Fibroblast of the aortic adventitia (primary cell): ENCODE measurements at places on chromosomes 16 and 17. TPM values are rescaled to one million over a fixed set of nuclear protein-coding genes. Genes with fewer than 3 reads are reported as not detected.

The BAHCC1 gene
- total RNA-seq = 11.7 and 14.3 TPM in 2 replicates

The NHERF2 gene
- total RNA-seq = 11.5 and 26.3 TPM in 2 replicates

The SLX4 gene
- 4.3 and 7.0 TPM in 2 replicates for total RNA-seq

The APOBR gene
- not detected in 2 replicates for total RNA-seq

The PRAC1 gene
- not detected in 2 replicates for total RNA-seq

The SOST gene
- total RNA-seq = 0.09 TPM in 1 of 2 replicates, not detected in the other

The PPP1R27 gene
- total RNA-seq = not detected in 2 replicates

The GPR142 gene
- total RNA-seq = not detected in 2 replicates

The IGSF6 gene
- 0.08 TPM in 1 of 2 replicates, not detected in the other for total RNA-seq

The PIRT gene
- not detected in 2 replicates for total RNA-seq

The FN3K gene
- total RNA-seq = 0.74 and 2.8 TPM in 2 replicates

The ADORA2B gene
- 0.90 and 19.3 TPM in 2 replicates for total RNA-seq

The MTMR4 gene
- 33.3 and 49.8 TPM in 2 replicates for total RNA-seq

The EXOC3L1 gene
- 0.98 TPM in 1 of 2 replicates, not detected in the other for total RNA-seq

The TXNDC17 gene
- total RNA-seq = 57.5 and 162 TPM in 2 replicates

The NPIPB2 gene
- 0.63 and 1.6 TPM in 2 replicates for total RNA-seq

The KRT39 gene
- total RNA-seq = not detected in 2 replicates

The MYL4 gene
- not detected in 2 replicates for total RNA-seq

The SMTNL2 gene
- total RNA-seq = 0.16 TPM in 1 of 2 replicates, not detected in the other

The MFSD11 gene
- total RNA-seq = 33.4 and 40.5 TPM in 2 replicates

The VTN gene
- 0.09 and 0.82 TPM in 2 replicates for total RNA-seq

The G6PC1 gene
- not detected in 2 replicates for total RNA-seq

The SEZ6L2 gene
- 1.4 and 12.3 TPM in 2 replicates for total RNA-seq

The CPD gene
- 92.9 and 102 TPM in 2 replicates for total RNA-seq

The KRT9 gene
- not detected in 2 replicates for total RNA-seq

The TMC8 gene
- not detected in 2 replicates for total RNA-seq

The KRTAP16-1 gene
- total RNA-seq = not detected in 2 replicates
